Fibroblast of skin of back (primary cell): ENCODE measurements at places on chromosomes 16 and 17.

DNA sequence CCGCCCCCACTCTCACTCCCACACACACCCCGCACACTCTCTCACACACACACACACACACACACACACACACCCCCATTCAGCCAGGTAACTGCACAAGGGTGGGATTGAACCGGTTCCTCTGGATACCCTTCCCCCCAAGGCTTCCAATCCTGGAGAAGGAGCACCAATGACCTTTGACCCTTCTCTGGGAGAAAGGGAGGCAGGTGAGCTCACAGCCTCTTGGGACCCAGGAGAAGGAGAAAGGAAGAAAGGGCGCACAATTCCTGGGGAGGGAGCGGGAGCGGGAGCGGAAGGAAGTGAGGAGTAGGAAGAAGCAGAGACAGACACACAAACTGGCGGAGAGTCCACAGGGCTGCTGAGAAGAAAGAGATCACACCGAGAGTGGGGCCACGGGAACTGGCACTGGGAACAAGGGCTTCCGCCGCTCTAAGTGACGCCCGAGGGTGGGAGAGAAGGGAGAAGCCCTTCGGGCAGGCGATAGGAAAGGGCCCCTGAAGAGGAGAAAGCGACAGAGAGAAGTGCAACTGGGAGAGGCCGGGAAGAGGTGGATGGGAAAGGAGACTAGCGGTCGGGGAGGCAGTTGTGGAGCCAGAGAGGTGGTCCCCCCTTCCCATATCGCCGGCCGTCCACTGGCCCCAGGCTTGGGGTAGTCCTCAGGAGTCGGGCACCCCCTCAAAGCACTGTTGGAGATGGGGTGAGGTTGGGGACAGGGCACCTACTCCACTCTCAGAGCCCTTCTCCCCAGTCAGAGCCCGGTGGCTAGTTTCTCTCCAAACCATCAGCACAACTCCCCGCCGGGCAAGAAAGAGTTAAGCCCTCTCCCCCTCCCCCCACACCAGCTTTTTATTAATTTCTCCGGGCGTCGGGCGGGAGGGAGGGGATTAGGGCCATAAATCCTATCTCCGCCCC lies 1.3 kb downstream of the SAMD14 start:
- DNase-seq = no peak

DNA sequence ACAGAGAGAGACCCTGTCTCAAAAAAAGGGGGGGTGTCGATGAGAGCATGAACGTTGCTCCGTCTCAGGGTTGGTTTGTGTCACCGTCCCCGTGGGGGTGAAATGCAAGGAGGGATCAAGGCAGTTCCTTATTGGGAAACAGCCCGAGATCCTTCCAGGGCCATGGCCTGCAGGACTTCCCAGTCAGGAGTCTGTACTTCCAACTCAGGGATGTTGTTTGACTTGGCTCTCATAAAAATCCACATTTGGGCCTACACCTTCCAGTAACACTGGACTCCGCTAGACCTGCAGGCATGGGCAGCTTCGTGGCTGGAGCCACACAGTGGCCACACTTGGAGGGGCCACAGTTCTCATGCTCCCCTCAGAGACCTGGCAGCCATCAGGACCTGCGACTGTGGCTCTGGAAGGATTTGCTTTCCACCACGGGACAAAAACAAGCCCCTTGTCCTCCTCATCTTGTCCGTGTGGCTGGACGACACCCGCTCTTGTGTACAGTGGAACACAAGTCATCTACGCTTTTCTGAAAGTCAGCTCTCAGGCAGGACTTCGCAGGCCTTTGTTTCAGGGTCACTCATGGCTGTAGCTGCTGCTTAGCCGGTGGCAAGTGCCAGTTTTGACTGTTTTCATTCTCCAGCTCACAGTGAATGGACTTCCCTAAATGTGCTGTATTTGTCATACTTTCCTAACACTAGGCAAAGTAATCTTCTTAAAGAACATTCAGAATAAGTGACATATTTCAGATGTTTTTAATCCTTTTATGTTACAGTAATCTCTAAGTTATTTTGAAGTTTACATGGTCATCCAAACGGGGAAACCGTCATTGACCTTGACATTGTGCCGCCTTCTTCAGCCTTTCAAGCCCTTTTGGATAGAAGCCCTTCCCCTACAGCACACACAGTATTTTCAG lies 24.2 kb upstream of the IL17C start:
- DNase-seq = no peak

DNA sequence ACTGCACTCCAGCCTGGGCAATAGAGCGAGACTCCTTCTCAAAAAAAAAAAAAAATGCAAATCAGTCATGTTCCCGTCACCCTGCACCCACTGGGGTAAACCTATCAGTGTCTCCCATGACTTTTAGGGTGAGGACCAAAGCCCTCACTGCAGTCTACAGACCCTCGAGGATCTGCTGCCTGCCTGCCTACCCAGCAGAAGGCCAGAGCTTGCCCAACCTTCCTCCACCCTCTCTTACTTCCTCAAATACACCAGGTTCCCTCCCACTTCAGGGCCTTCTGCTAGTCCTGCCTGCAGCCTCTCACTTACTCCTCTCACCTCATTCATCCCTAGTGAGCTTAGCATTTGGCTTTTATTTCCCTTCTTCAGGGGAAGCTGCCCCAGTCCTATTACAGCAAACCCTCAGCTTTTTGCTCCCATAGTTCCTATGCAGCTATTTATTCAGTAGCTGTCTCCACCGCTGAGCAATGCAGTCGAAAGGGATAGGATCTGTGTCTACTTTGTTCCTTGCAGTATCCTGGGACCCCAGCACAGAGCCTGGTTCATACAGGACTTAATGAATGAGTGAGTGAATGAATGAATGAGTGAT lies 17.8 kb upstream of the TOB1 start:
- no peak for DNase-seq

DNA sequence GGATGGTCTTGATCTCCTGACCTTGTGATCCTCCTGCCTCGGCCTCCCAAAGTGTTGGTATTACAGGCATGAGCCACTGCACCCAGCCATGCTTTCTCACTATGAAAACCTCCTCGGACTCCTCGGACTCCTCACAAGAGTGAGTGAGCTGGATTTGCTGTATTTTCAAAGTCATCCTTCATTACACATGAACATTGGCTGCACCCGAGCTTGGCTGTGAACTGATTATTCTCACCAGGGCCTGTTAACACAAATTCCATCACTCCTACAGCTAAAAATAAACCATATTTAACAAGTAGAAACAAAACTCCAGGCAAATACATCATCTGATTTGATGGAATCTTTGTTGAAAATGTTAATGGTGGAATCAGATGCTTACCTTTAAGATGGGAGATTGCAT lies 50.3 kb downstream of the PITPNC1 start:
- no peak for DNase-seq

GRCh38 chr16:57258910-57259475 lies 13.9 kb downstream of the ARL2BP start:
- DNase-seq = no peak

DNA sequence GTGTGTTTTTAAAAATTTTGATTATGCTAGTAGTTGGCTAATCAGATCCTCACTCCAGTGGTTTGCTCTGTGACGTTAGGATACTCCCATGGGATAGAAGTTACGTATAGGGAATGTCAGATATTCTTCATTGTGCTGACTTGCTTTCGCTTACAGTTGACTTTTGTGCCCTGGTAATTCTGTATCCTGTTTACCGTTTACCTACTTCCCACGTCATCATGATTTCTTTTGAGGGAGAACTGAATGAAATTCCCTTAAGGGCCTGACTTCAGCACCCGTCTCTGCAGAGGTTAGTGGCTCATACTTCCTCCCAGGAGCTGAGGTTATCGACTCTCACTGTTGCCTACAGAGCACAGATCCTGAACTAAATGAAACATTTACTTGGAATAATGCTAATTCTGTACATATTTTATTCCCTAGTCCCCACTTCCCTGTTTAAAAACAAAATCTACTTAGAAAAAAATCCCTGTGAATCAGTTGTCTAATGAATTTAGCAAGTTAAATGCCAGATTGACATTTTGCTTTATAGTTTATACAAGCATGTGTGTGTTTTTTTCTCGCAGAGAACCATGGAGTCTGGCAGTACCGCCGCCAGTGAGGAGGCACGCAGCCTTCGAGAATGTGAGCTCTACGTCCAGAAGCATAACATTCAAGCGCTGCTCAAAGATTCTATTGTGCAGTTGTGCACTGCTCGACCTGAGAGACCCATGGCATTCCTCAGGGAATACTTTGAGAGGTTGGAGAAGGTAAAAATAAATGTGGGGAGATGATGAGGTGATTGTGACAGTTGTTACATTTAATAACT lies 2.8 kb downstream of the PRKAR1A start:
- DNase-seq = peak; percentile 67

DNA sequence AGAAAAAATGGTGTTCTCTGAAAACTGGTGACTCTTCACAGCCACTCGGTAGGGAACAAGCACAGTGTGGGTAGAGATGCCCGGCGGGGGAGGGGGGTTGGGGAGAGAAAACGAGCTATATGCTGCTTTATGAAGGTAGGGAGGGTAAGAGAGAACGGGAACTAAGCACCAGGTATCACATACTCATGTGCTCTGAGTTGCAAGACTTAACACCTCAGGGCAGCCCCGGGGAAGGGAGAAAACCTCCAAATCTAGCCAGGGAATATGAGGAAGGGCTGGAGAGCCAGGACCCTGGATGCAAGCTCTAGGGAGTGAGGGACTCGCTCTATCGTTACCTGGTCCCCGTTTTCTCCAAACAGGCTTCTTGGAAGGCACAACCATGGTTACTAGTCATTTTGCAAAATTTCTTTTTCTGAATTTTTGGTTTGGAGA lies 35.3 kb downstream of the HIC1 start:
- DNase-seq = no peak
